ENCODE measurements at places on chromosomes 1 and 21.

DNA sequence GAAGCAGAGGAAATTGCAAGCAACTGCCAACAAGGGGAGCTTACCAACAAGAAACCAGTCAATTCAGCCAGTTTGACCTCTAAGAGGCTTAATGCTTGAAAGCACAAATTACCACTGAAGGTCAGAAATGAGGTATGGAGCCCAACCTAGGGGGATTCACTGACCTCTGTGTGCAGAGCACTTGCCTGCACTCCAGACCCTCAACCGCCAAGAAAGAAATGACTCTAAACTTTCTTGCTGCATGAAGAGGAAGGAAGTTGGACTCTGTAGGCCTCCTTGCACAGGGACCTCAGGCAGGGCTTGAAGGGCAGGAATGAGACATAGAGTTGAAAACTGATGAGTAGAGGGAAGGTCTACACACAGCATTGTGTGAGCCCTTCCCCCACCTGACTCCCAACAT, 10.0 kb downstream of the ARMH1 start:
- H3K4me3 ChIP-seq, result no peak overlapping the region
- H3K27ac ChIP-seq, result no peak overlapping the region
- no peaks in the 10 kb centered on the region for H3K4me1 ChIP-seq
- no peak for DNase-seq
- no peaks in the 10 kb centered on the region for H3K27me3 ChIP-seq

DNA sequence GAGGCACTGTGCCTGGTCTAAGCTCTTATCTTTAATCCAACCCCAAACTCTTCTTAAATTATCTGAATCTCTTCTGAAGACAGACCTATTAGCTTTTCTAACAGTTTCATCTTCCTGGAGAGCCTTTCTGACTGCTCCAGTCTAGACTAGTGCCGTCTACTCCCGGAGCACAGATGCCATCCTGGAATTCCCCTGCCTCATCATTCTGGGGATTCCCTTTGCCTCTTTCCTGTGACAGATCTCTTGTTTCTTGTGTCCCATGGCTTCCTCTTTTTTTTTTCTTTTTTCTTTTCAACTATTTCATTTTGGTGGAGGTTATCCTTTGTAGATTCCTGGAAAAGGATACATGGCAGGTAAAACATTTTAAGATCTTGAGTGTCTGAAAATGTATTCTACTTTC, 11.7 kb downstream of the SEMA4A start:
- H3K4me1 ChIP-seq, result peaks cover 9% of the 10 kb centered on the region
- no peak overlapping the region for H3K27ac ChIP-seq
- no peak overlapping the region for H3K4me3 ChIP-seq
- no peaks in the 10 kb centered on the region for H3K36me3 ChIP-seq
- no peaks in the 10 kb centered on the region for H3K27me3 ChIP-seq

DNA sequence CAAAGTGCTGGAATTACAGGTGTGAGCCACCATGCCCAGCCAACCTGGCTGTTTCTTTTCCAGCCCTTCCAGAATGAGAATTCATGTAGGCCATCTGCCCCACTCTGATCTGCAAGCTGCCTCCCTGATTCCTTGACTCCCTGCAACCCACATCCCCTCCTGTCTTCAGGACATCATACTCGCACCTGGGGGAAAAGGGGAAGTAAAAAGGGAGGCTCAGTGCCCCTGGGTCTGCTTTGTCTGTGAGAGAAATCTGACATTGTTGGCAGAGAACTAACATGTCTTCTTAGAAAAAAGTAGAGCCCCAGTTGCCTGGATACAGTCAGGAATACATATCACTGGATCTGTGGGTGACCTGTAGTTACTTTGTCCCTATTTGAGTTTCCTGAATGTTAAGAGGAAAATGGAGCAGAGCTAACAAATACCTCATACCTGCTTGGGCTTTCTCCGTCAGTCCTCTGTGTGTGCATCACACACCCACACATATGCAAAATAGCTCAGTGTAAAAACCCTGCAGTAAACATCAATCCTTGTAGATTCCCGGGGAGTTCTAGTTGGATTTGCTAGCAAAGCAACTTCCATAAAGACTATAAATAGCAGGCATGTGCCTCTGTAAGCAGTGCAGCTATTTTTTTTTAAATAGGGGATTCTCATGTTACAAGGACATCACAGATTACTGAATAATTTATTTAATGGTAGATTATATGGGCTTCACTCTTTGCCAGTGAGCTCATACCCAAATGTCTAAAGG, 62.9 kb downstream of the TEX35 start:
- H3K27me3 ChIP-seq, result no peaks in the 10 kb centered on the region
- peak overlapping the region; percentile 23 for H3K27ac ChIP-seq
- H3K36me3 ChIP-seq, result no peaks in the 10 kb centered on the region

- no peaks in the 10 kb centered on the region for H3K27me3 ChIP-seq
- peak overlapping the region; percentile 45 for H3K27ac ChIP-seq
- no peaks in the 10 kb centered on the region for H3K36me3 ChIP-seq
- no peak overlapping the region for H3K4me3 ChIP-seq
- H3K4me1 ChIP-seq, result peaks cover 4% of the 10 kb centered on the region
- DNase-seq, result peak; percentile 34
These were observed 102.0 kb downstream of the DIRAS3 start for GRCh38 chr1:67948151-67949080.
